Cerebellar nuclear complex (tissue), 1 donor: ENCODE measurements at places on chromosomes 5 and 9.

DNA sequence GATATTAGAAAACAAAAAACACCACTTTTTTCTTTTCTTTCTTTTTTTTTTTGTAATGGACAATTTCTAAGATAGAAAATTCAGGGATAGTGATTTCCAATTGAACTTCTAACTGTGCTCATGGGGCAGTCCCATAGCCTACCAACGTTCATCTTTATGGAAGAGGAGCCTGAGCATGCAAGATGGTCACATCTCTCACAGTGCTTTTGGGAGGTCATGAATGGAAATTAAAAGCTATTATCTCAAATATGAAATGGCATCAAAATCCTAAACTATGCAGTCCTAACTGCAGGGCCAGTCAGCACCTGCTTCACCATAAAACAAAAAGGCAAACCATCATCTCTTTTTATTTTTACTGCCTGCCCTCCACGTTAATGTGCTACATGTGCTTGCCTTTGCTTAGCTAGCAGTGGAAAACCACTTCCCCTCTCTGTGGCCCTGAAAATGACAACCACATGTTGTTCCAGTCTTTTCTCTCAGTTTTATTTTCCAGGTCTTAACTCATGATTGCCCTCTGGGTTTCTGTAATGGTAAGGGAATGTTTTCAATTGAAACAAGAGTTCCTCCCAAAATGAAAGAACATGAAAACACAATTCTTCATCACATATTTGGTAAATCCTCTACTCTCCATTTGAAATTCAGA, 16.7 kb downstream of the IFNB1 start:
- DNase-seq: no peak

GRCh38 chr9:116900543-116900942, 213.4 kb downstream of the TRIM32 start:
- no peak for DNase-seq

DNA sequence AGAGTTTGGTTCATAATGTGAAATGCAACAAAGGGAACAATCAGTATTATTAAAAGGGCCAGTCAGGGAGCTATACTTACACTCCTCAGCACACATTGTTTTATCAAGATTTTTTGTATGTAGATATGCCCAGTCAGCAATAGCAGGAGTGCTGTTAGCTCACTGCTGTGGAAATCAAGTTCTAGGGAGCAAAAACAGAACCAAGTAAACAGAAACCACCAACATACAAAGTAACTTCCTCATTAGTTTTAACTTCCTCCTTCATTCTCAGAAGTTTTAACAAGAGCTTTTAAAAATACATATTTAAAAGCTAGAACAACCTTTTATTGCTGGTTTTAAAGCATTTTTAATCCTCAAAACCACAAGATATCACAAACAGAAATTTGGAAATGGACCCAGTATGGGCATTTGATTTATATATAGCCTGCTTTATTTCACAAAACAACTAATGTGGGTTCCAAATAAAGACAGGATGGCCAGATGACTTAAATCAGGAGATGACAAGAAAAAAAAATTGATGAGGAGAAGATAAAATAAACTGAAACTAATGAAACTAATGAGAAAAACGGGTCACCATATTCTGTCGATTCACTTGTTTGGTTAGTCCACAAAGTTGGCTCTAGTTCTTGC, 178.5 kb downstream of the ADAMTS12 start:
- no peak for DNase-seq

- no peak for DNase-seq
Measured at GRCh38 chr5:448061-448765, 5.2 kb downstream of the EXOC3 start.

DNA sequence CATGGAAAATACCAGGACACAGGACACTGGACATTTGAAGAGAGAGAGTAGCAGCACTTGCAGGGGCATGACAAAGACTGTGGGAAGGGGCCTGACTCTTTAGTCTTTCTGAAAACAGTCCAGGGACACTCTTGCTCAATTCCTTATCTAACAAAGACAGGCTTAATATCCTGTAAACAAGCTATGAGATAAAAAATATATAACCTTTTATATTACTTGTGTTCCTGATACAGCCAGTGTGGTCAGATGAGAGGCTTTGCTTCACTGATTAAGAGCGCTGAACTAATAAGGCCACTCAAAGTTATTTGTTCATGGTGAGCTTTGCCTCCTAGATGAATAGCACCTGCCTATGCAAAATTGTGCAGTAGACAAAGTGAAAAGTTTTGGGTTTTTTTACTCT, 518.7 kb downstream of the LRRC70 start:
- no peak for DNase-seq

GRCh38 chr9:131382850-131383729, 10.8 kb upstream of the PRRC2B start:
- peak; percentile 88 for DNase-seq

- DNase-seq: no peak
Measured at GRCh38 chr9:482739-483138, 268.1 kb downstream of the DOCK8 start.

- no peak for DNase-seq
Measured at GRCh38 chr9:2466703-2467102, 154.9 kb upstream of the VLDLR start.

DNA sequence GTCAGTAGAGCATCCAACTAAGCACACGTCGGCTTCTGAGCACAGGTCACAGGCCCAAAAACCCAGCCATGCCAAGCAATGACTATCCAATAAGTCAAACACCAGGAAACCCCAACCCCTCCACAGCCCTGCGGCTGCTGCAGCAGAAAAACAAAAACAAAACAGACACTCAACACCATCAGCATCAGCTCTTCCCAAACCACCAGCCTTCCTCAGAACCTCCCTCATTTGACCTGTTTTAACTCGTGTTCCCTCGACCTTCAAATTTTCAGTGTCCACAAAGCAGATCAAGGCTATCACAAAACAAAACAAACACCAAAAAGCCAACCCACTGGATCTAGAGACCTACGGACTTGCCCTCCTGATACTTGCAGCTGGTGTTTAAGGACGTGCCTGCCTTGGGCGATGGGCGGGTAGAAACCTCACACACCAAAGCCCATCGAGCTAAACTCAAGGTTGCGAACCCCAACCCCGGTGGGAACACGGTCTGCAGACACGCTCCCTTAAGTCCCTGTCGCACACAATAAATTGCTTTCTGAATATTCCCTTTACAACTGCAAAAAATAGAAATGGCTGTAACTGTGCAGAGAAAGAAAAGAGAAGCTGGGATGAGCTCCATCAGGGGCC, 247.1 kb upstream of the ANKRD55 start:
- DNase-seq: no peak

DNA sequence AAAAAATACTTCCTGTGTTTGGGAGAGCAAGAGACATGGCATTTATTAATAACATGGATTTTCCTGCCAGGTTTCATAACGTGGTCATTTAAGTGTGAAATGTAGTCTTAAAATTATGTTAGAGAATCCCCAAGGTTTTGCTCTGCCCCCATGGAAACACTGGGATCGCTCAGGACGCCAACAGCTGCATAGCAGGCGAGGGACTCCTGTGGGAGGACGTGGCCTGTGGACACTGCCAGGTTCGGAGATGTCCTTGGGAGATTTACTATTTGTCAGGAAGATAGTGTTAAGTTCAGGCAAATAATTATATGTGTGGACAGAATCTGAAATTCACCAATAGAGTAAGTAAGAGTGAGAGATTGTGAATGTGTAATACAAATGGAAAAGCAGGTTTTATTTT, 977 bp downstream of the BTNL9 start:
- DNase-seq: no peak

DNA sequence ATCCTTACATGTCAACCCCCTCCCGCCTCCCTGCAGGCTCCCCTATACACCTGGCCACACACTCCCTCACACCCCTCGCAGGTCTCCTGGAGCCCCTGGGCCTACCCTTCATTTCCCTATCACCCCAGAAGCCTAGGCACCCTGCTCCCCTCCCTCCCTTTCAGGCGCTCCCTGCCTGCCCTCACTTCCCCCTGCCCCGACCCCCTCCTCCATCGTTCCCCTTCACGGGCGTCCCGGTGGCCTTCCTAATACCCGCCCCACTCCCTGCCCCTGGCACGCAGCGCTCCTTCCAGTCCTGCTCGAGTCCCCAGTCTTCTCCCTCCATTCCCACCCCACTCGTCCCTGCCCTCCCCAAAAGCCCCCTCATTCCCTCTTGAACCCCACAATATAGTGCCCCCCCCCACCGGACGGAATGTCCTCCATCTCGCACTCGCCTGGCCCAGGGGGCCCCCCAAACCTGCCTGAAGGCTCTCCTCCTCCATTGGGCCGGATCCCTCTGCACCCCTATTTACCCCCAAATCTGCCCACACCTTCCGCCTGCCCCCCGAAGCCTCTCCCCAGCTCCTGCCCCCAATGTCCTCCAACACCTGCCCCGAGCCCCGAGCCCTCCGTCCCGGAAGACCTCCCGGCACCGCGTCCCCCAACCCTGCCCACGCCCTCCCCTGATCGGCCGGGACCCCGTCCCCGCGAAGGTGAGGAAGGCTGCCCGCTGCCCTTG, 746 bp downstream of the STRBP start:
- DNase-seq: no peak

- DNase-seq: no peak
Measured at GRCh38 chr9:114430457-114430856, 42.7 kb upstream of the AKNA start.

- no peak for DNase-seq
Measured at GRCh38 chr9:98500337-98500919, 208.3 kb downstream of the GABBR2 start.

GRCh38 chr5:14261856-14262611, 118.9 kb downstream of the TRIO start:
- DNase-seq: no peak

GRCh38 chr5:93637697-93638096, 54.7 kb downstream of the NR2F1 start:
- no peak for DNase-seq

DNA sequence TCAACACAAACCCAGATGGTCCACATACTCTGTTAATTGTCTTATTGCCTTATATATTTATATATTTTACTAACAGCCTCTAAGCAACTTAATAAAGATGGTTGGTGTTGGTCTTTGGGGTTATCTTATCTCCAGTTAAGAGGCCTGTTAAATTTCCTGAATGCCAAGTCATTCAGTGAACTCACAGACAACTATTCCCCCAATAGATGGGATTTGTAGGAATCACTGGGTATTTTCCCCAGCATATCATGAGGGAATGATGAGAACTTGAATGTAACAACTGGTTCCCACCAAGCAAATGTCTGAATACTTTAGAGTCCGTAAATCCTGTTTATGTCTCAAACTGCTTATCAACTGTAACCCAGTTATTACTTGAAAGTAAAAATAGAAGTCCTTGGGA, 42.7 kb upstream of the RETREG1 start:
- no peak for DNase-seq

GRCh38 chr9:133534346-133535291, at the start of gene ADAMTSL2:
TSS of gene ADAMTSL2 (plus strand) at chr9:133534704. CDS start at chr9:133536713, 2,009 bp downstream.
- DNase-seq: no peak

- DNase-seq: no peak
Measured at GRCh38 chr9:110016340-110016739, 191.6 kb downstream of the C9orf152 start.

DNA sequence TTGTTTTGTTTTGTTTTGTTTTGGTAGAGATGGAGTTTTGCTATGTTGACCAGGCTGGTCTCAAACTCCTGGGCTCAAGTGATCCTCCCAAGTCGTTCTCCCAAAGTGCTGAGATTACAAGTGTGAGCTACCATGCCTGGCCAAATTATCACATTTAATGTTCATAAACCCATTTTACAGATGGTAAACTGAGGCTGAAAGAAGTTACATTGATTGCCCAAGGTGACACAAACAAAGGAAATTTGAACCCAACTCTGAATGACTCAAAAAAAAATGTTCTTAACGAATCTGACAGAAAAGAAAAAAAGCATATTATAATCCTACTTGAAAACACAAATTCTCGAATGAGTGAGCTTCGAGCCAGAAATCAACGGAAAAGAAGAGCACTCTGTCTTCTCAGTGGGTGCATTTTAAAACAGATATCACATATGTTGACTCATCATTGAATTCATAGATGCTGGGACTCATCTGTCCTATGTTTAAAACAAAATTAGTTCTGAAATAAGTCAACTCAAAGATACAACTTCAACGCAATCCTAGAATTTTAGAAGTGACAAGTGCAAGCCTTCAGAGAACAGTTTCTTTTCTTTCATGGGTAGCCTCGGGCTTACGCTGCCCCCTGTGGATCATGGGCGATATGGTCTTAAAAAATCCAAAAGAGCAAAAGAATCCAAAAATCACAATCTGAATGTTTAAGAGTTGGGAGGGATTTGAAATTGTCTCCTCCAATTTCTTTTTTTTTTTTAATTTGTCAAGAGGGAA, 28.4 kb downstream of the TIMD4 start:
- no peak for DNase-seq

GRCh38 chr5:152116934-152117333, 192.3 kb upstream of the GLRA1 start:
- DNase-seq: no peak

- DNase-seq: no peak
Measured at GRCh38 chr5:40873286-40873880, 32.2 kb downstream of the CARD6 start.

DNA sequence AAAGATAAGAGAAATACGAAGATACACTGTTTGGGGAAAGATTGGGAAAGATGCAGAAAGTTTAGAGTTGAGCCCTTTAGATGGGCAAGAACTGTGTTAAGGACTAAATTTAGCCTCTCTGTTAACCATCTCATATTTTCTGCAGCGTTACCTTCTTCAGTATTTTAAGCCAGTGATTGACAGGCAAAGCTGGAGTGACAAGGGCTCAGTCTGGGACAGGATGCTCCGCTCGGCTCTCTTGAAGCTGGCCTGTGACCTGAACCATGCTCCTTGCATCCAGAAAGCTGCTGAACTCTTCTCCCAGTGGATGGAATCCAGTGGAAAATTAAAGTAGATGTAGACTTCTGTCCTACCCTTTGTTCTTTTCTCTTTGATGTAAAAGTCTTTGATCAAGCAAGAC, 26.4 kb upstream of the LNPEP start:
- no peak for DNase-seq

GRCh38 chr9:101478906-101479305, 43.3 kb upstream of the ALDOB start:
- no peak for DNase-seq

DNA sequence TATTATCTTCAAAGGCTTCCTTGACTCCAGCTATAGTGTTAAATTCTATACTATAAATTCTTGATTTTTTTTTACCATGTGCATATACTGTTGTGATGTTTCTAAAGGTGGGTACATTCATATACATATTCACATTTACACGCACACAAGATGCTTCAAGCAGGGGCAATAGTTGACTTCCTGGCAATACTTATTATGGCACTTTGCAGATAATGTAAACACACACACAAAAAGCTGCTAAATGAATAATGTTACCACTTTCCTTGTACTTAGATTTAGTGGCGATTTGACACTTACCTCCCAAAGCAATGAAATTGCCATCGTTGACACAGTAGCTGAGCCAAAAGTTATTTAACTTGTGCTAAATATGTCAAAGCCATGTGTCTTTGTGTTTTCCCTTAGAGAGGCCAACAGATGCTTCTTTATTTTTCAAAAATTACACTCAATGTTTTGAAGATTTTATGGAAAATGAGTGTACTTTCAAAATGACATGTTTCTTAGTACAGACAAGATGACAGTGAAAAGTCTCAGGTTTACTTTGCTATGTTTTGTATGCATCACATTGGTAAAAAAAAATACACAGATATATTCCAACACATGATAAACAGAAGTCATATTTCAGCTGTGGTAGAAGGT, 12.2 kb upstream of the ERAP2 start:
- no peak for DNase-seq
